ENCODE measurements at places on chromosomes 7 and 10. TPM values are rescaled to one million over a fixed set of nuclear protein-coding genes. Genes with fewer than 3 reads are reported as not detected.

GRCh38 chr7:98137826-98138151, 31.1 kb downstream of the LMTK2 start:
- H3K36me3 ChIP-seq, result peaks cover 12% of the 10 kb centered on the region
- no peak for DNase-seq
- no peaks in the 10 kb centered on the region for H3K27me3 ChIP-seq

CPEB3 gene
- 2.3 TPM for total RNA-seq

DNA sequence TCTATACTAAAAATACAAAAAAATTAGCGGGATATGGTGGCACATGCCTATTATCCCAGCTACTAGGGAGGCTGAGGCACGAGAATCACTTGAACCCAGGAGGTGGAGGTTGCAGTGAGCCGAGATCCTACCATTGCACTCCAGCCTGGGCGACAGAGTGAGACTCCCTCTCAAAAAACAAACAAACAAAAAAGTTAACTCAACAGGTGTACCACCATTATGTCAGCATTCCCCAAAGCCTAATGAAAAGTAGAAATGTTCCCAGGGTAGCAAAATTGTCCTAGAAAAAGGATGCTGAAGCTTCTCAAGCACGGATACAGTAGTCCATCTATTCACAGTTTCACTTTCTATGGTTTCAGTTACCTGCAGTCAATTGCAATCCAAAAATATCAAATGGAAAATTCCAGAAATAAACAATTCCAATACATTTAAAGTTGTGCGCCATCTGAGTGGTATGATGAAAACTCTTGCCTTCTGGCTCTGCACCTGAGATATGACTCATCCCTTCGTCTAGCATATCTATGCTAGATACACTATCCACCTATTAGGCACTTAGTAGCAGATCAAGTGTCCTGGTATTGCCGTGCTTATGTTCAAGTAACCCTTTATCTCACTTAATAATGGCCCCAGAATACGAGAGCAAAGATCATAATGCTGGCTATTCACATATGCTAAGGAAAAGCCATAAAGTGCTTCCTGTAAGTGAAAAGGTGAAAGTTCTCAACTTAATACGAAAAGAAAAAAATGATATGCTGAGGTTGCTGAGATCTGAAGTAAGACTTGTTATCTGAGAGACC, 37.2 kb upstream of the SLC35G1 start:
- no peak for DNase-seq
- no peaks in the 10 kb centered on the region for H3K36me3 ChIP-seq
- H3K4me3 ChIP-seq, result no peak overlapping the region
- H3K27ac ChIP-seq, result no peak overlapping the region

DNA sequence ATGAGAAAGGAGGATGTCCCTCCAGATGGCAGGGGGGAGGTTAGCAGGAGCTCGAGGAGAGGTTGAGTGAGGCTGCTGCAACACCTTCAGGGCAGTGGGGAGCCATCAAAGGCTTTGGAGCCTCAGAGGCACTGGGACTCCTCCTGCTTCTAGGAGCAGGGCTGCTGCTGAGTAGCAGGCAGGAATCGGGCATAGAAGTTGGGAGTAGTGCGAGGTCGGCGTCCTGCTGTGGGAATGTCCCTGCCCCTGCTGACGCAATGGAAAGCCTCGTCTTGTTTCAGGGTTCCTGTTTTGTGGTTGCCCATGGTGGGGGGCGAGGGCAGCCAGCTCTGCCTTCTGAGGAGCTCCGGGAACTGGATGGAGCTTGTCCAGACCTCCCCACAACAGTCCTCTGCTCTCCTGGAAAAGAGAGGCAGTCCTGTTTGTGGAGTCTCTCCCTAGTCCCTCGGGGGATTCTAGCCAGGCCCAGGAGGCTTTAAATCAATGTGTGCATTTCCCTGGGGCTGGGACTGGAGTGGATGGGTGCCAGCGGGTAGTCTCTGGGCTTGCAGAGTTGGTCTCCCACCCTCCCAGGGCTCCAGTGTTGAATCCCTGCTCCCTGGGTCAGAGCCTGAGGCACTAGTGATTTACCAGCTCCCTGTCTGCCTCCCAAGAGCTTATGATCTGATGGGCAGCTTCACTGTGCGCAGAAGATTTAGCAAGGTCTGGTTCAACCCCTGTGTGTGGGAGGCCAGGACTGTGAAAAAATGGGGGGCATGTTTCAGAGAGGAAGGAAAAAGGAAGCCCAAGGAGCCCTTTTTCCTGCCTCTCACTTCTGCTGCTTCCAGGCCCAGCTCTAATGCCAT, 98.7 kb upstream of the PPIF start:
- no peak for DNase-seq
- no peaks in the 10 kb centered on the region for H3K36me3 ChIP-seq
- no peak overlapping the region for H3K27ac ChIP-seq
- H3K4me1 ChIP-seq, result no peaks in the 10 kb centered on the region
- no peaks in the 10 kb centered on the region for H3K27me3 ChIP-seq

DNA sequence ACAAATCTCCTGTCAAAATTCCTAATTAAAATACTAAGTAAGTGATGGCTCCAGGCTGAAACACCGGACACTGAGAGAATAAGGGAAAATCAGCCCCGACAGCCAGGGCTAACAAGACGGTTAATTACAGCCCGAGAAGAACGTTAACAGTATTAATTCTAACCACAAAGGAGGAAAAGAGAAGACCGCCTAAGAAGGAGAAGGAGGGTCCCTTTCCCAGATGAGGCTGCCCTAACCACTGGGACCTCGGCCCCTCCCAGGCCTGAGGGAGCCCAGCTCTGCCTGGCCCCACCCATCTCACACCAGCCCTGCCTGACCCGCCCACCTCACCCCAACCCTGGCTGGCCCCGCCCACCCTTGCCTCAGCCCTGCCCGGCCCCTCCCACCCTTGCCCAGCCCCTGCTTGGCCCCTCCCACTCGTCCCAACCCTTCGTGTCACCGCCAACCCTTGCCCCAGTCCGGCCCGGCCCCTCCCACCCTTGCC, 51.3 kb downstream of the PWWP2B start:
- H3K4me3 ChIP-seq, result no peak overlapping the region
- peaks cover 4% of the 10 kb centered on the region for H3K4me1 ChIP-seq
- no peaks in the 10 kb centered on the region for H3K36me3 ChIP-seq
- H3K27me3 ChIP-seq, result no peaks in the 10 kb centered on the region
- no peak overlapping the region for H3K27ac ChIP-seq
- DNase-seq, result no peak

Measured in progenitor cell of endocrine pancreas (in vitro differentiated cells).